ENCODE measurements at places on chromosomes 6 and 20.
A peak's percentile ranks its signal among the peaks of the same experiment; 100 is the strongest.

DNA sequence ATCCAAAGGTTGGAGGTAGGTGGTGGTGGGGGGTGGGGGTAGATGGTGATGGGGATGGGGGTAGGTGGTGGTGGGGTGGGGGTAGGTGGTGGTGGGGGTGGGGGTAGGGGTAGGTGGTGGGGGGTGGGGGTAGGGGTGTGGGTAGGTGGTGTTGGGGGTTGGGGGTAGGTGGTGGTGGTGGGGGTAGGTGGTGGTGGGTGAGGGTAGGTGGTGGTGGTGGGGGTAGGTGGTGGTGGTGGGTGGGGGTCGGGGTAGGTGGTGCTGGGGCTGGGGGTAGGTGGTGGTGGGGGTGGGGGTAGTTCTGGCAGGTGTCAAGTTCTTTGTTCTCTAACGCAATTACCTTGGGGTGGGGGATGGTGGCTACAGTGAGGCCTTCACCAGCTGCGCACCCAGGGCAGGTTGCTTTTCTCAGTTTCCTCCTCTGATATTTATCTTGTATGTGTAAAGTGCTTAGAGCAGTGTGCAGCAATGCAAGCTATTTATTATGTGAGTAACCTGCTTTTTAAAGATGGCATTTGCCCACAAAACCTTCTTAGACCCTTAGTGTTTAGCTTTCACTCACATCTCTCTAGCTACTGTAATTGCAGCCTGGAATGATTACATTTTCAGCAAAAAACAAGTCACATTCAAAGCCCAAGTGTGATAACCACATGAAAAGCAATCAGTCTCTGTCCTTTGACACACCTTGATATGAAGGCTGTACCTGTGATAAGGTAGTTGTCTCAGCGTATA, 8.2 kb upstream of the CCDC167 start:
- no peak for DNase-seq

DNA sequence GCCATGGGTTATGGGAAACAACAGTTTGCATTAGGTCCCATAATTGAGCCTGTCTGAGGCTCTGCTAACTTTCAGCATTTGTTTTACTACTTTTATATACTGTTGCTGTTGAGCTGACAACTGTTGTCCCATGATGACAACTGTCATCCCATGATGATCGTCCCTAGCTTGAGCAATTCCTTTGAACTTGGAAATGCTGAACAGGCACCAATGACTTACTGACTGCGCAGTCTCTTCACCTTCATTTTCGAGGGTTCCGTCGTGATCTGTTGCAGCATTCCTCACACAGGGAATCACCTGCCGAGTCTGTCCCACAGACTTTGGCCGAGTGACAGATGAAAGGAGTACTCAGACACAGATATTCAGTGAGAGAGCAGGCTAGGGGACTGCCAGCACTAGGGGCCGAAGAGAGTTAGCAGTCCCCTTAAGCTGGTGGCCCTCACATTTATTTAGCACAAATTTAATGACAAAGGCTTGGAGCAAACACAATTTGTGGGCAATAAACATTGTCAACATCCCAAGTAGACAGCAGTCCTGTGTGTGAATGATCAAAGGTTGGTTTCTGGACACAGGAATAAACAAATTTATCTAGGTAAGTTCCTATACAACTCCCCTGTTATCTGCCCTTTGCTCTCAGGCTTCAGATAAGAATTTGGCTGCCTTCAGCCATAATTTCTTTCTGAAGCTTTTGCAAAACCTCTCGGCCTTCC, 10.0 kb upstream of the TBC1D20 start:
- DNase-seq = no peak

GRCh38 chr20:11331096-11331495, 586.6 kb upstream of the BTBD3 start:
- DNase-seq = peak; percentile 65

- DNase-seq = peak; percentile 35
These were observed 72.0 kb downstream of the DST start for GRCh38 chr6:56570413-56571359.

DNA sequence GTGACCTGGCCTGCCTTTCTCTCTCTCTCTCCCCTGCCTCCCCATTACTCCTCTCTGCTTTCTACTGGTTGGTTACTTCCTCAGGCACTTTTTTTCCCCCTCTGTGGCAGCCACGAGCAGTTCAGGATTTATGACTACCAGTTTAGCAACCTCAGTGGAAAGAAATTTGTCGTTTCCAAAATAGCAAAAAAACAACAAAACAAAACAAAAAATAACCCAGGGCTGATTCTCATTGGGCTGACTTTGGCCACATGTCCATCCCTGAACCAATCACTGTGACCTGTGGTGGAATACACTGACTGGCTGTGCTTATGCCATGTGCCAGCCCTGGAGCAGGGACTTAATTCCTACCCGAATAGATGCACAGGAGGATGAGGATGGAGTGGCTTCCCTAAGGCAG, 137.4 kb downstream of the TFAP2C start:
- DNase-seq = no peak

- peak; percentile 42 for DNase-seq
These were observed 346.5 kb downstream of the CD83 start for GRCh38 chr6:14464055-14464454.

GRCh38 chr6:158934157-158934556, 65.8 kb downstream of the RSPH3 start:
- no peak for DNase-seq

GRCh38 chr20:53824779-53825178, 231.1 kb upstream of the ZNF217 start:
- no peak for DNase-seq

GRCh38 chr6:16907991-16908390, 146.7 kb upstream of the ATXN1 start:
- DNase-seq = no peak

GRCh38 chr6:122817358-122817757, 28.3 kb downstream of the SMPDL3A start:
- DNase-seq = no peak

Measured in fibroblast of skin of scalp (primary cell).